ENCODE measurements at places on chromosomes 13 and 19.
A peak's percentile ranks its signal among the peaks of the same experiment; 100 is the strongest.

GRCh38 chr19:3015126-3016057, 13.7 kb downstream of the TLE2 start:
- DNase-seq: no peak

DNA sequence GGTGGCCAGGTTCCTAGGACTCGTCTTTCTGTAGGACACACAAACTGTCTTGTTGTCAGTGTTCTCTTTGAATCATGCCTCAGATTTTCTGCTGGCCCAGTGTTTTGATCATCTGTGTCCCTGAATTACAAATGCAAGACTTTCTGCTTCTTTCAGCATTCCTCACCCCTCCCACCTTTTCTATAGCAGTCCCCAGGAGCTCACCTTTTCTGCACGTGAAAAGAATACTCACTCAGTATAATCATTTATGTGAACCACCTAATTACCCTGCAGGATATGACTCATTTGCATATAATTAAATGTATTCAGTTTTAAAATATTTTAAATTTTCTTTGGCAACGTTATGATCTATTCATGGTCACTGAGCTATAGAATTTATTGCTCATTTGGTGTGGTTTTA, 389.2 kb downstream of the ITGBL1 start:
- DNase-seq: no peak

DNA sequence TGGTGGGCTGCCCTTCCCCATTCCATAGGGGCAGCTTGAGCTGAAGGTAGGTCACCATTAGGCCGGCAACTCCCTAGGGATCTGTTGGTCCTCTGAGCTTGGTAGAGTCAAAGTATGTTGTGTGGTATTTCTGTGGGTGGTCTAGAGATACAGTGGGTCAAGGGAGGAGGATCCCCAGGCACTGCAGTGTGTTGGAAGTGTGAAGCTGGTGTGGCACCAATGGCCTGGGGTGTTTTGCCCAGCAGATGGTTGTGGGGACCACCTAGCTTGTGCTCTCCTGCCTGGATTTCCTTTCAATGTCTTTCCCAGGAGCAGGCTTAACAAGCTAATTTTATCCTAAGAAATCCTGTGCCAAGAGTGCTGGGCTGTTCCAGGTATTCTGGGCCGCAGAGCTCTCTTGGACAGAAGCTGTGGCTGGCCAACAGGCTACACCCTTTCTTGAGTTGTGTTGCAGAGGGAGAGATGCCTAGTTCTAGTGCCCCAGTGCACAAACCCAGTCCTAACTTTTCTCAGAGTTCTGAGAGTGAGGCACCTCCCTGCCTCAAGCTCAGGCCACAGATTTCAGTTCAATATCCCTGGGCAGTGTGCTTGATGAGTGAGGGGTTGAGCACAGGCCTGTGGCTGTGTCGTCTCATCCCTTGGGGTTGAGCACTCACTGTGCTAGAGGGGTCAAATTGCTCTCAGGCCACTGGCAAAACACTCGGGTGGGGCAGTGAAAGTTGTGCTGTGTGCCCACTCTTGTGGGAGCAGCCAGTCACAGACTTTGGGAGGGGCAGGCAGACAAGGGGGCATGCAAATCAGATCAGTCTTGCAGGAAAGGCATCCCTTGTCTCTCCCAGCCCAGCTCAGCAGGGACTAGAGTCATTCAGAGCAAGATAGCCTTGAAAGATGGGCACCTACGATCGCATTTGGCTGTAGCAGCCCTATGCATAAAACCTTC, 1806.1 kb upstream of the MIR17HG start:
- no peak for DNase-seq

DNA sequence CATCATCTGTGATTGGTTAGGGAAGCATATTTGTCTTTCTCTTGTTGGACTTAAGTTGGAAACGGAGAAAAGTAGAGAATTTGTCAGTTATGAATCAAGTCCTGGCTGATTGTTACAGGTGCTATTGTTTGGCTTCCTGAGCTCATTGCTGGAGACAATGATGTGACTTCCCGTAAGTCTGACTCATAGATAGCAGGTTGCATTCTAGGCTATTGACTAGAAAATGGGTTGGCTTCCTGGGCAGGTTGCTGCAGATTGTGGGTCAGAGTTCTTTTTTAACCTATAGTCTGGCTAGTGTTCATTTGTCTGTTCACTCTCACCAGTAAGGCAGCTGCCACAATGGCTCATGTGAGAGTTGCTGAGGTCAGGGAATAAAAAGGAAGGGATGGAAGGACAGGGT, 101.5 kb downstream of the CCNA1 start:
- DNase-seq: no peak

GRCh38 chr19:27774827-27775226, 1438.1 kb downstream of the UQCRFS1 start:
- DNase-seq: peak; percentile 34

DNA sequence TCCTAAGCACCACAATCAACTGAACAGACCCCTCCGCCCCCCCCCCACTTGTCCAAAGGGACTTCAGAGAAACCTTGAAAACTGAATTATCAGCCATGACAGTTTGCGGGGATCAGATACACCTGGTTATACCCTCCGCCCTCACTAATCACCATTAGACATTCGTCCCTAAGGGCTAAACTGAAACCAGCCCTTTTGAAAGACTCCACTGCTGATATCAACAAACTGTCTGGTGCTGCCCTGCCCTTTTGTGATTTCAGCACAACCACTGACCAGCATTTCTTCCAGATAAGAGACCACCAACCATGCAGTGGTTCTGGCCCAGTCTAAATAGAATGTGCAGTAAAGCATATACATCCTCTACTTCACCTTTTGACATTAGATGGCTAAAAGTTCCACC, 1422.9 kb downstream of the EFNB2 start:
- DNase-seq: no peak

DNA sequence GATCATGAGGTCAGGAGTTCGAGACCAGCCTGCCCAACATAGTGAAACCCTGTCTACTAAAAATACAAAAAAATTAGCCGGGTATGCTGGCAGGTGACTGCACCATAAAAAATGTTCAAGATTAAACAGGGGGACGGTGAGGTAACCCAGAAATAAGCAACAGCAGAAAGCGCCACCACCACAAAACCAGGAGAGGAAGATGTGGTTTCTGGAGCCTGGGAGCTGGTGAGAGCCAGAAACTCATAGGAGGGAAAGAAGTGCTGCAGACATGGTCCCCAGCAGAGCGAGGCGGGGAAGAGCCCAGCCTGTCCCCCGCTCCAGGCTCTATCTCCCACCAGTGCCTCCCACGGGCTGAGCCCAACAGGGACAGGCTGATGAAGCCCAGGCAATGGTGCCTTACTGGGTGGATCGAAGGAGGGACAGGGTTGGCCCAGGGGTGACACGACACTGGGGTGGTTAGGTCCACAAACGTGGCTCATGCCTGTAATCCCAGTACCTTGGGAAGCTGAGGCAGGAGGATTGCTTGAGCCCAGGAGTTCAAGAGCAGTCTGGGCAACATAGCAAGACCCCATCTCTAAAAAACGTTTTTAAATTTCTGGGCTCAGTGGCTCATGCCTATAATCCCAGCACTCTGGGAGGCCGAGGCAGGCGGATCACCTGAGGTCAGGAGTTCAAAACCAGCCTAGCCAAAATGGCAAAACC, 19.0 kb downstream of the SPC24 start:
- DNase-seq: no peak

DNA sequence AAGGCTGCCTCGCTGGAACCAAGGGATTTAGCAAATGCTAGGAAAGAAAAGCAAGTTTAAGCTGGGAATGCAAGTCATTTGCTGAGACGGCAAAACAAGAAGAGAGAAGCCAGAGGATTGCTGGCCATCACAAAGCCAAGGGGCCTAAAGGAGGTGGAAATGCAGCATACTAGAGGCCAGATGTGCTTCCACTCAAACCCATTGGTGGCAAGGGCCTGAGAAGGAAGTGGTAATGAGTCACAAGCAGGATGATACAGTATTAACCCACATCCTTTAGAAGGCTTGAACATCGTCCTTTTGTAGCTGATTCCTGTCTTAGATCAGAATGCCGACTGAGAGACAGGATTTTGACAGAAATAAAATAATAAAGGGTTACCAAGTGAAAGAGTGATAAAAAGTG, 68.2 kb downstream of the ITGBL1 start:
- no peak for DNase-seq

DNA sequence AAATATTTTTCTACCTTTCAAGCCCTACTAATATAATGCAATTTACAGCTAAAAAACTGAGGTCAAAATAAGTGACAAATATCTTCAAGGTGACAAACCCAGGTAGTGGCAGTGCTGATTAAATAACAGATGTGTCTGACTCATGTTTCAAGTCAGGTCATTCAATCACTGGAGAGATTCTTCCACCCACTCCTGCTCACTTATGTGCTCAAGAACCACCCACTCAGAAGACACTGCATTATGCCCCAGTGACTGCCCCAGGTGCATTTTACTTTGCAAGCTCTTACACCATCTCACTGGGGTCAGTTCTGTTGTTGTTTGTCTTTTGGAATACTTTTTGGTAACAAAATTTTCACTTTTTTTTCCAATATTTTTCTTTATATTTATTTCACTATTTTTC, 2.2 kb downstream of the ZNF100 start:
- no peak for DNase-seq

DNA sequence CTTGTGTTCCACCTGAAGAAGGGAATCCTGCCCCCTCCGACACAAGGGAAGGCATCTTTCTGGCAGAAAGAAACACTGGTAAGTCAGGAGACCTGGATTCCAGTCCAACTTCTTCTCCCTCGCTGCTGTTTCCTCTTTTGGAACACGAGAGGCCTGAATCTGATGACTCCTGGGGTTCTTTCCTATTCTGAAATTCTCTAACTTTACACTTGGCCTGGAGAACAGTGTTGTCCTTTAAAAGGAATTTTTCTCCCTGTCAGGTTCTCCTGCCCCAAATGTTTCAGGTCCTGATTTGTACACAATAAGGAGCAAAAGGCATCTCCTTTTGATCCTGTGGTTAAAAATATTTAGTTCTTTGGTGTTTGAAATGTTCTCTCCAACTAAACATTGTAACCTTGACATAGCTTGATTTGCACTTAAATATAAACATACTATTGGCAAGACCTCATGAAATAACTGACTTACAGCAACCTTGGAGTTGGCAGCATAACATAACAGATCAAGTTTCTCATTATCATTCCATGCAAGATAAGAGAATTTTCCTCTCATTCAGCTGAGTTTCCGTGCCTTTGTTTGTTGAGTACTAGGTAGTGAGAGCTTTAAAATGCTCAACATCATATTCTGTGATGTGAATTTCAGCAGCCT, 244.8 kb downstream of the COG6 start:
- no peak for DNase-seq

DNA sequence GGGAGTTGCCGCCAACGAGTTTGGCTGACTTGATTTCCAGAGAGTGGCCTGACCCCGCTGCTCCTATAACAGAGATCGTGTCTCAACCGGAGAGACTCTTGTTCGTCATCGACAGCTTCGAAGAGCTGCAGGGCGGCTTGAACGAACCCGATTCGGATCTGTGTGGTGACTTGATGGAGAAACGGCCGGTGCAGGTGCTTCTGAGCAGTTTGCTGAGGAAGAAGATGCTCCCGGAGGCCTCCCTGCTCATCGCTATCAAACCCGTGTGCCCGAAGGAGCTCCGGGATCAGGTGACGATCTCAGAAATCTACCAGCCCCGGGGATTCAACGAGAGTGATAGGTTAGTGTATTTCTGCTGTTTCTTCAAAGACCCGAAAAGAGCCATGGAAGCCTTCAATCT, 21.6 kb downstream of the NLRP4 start:
- DNase-seq: no peak

DNA sequence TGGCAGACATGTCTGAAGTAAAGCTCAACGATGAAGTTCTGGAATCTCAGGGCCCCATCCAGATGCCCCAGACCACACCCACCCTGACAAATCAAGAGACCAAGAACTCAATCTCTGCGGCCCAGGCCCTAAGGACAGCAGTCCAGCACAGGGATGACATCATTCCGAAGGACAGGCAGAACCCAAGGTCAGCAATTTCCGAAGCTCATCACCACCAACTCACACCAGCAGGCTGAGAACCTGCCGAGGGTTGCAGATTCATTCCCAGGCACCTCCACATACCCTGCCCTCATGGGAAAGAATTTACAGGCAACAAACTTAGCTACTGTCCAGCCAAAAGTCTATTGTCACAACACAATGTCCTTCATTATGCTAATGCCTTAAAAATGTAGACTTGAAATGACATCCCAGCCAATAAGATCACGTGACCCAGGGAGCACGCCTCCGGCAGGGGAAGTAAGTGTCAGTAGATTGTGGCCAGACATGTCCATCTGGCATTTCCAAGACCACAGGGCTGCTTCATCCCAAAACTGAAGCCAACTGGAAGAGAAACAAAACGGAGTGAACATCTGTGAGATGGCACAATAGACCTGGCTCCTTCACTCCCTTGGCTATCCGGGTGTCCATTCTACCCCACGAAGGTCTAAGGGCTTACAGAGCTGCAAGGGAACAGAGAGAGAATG, 98.8 kb downstream of the CRYL1 start:
- no peak for DNase-seq

- DNase-seq: no peak
These were observed 17.1 kb upstream of the FXYD3 start for GRCh38 chr19:35098413-35099049.

GRCh38 chr13:19586904-19587634, 25.7 kb upstream of the TPTE2 start:
- no peak for DNase-seq

DNA sequence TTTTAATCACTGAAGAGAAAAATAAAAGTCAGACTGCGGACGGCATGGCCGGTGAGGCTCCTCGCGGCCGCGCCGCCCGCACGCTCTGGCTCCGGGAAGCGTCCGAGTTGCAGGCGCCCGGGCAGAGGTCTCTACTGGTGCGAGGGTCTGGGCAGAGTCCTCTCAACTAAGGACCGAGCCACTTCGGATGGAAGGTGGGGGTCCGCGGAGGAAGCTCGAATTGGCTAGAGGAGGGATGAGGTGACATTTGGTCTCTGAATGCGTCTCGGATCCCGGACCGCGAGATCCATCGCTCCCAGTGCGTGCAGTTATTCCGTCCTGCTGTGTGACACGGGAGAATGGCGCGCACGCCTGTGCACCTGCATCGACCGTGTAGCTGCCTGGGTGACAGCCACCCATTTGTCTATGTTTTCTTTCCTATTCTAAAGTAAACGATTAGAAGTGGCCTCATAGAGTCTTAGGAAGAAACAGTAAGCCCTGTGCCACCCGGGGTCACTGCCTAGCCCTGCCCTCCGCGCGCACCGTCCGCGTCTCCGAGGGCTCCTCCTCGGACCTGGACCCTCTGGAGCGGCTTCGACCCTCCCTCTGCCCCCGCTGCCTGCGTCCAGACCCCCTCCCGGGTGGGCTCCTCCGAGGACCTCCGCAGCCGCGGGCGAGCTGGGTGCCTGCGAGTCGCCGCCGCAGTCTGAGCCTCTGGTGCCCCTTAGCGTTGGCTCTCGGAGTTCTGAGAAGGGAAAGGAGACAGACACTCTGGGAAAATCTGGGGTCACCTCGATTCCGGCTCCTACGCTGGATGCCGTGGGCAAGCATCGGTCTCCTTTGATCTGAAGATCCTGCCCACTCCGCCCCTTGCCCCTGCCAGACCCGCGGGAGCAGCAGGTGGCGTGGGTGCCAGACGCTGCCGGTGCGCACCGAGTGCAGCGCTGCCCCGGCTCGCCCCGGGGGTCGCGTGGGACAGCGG, 347.4 kb downstream of the LIG4 start:
- peak; percentile 15 for DNase-seq

GRCh38 chr13:66312312-66313087, 917.6 kb downstream of the PCDH9 start:
- no peak for DNase-seq

All from HEK293T (cell line).